SK-N-SH (cell line): ENCODE measurements at places on chromosomes 5 and 9.

GRCh38 chr9:69452110-69452782 is 127.2 kb downstream of the ENTREP1 start:
- no peak for DNase-seq
- no peaks in the 10 kb centered on the region; the same call in 1 of the 2 replicates for H3K4me1 ChIP-seq
- H3K27ac ChIP-seq: no peak overlapping the region
- H3K36me3 ChIP-seq: no peaks in the 10 kb centered on the region
- H3K4me3 ChIP-seq: no peak overlapping the region
- no peaks in the 10 kb centered on the region for H3K27me3 ChIP-seq

GRCh38 chr9:102178811-102179210 is 440.4 kb upstream of the GRIN3A start:
- H3K27ac ChIP-seq: no peak overlapping the region
- H3K36me3 ChIP-seq: no peaks in the 10 kb centered on the region
- DNase-seq: no peak
- H3K4me1 ChIP-seq: no peaks in the 10 kb centered on the region
- no peak overlapping the region for H3K4me3 ChIP-seq
- H3K27me3 ChIP-seq: no peaks in the 10 kb centered on the region

DNA sequence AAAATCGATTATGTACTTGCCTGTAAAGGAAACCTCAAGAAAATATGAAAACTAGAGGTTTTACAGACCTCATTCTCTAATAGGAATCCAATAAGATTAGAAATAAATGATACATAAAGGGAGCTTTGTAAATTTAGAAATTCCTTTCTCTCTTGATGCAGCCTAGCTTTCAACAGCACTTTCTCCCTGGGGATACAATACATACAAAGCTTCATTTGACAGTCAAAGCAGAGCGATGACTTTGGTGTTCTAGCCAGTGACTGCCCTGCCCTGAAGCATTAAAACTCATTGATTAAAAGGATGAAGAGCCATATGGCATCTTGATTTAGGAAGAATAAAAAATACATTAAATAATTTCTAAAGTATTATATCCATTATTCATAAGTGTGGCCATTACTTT is 46.3 kb upstream of the GLIS3 start:
- no peak for DNase-seq
- no peaks in the 10 kb centered on the region for H3K4me1 ChIP-seq
- H3K4me3 ChIP-seq: no peak overlapping the region
- no peak overlapping the region for H3K27ac ChIP-seq
- no peaks in the 10 kb centered on the region for H3K27me3 ChIP-seq

- H3K4me3 ChIP-seq: no peak overlapping the region
- H3K27ac ChIP-seq: no peak overlapping the region
- H3K4me1 ChIP-seq: no peaks in the 10 kb centered on the region
- DNase-seq: no peak
- H3K36me3 ChIP-seq: no peaks in the 10 kb centered on the region
- H3K27me3 ChIP-seq: no peaks in the 10 kb centered on the region
These were observed 435.7 kb downstream of the NFIB start for GRCh38 chr9:13878241-13878711.

- no peaks in the 10 kb centered on the region for H3K36me3 ChIP-seq
- H3K4me1 ChIP-seq: no peaks in the 10 kb centered on the region
- H3K27me3 ChIP-seq: peaks cover 74% of the 10 kb centered on the region
- H3K27ac ChIP-seq: no peak overlapping the region
- peak; percentile 57 for DNase-seq
These were observed 69.8 kb downstream of the MRPL36 start for GRCh38 chr5:1729641-1730486.

- no peak overlapping the region for H3K27ac ChIP-seq
- peaks cover 15% of the 10 kb centered on the region; the same call in 1 of the 2 replicates for H3K4me1 ChIP-seq
- DNase-seq: no peak
- no peak overlapping the region for H3K4me3 ChIP-seq
- no peaks in the 10 kb centered on the region for H3K36me3 ChIP-seq
These were observed 53.8 kb upstream of the RXRA start for GRCh38 chr9:134272302-134273023.

GRCh38 chr9:134641990-134642384 is 384 bp downstream of the COL5A1 start:
- H3K36me3 ChIP-seq: no peaks in the 10 kb centered on the region; the same call in 1 of the 2 replicates
- peak overlapping the region; percentile 85 for H3K4me3 ChIP-seq
- DNase-seq: peak; percentile 57
- peak overlapping the region; percentile 91 for H3K27ac ChIP-seq

DNA sequence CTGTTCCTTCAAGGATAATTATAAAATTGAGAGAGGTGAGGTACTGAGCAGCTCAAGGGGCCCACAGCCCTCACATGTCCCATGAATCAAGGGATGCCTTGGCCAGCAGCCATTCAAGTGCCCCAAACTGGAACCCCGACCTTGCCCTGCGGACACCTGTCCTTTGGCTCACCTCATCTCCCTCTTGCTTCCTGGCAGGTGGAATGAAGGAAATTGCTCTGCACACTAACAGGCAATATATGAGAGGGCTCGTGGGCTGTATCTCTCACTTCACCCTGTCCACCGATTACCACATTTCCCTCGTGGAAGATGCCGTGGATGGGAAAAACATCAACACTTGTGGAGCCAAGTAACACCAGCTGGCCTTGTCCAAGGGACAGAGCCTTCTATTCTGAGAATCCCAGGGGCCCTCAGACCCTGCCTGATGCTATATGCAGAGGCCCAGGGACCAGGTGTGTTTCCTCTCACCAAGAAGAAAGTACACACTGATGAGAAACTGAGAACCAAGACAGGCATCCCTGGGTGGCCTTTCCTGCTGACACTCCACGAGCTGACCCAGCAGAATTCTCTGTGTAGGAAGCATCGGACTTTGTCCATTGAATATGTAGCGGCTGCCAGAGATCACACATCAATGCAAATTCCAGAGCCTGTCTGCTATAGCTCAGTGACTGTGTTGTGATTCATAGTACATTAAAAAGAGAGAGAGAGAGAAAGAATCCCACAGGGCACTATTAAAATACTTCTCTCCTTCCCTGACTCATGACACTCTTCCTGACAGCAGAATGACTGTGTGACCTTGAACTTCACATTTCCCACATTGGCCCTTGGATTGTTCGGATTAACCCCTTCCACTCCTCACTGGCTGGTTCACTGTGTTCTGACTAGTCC is 92.6 kb downstream of the LIFR start:
- peak overlapping the region; percentile 92 for H3K27ac ChIP-seq
- peaks cover 13% of the 10 kb centered on the region; the same call in 1 of the 2 replicates for H3K4me1 ChIP-seq
- peak overlapping the region; percentile 6; the same call in 1 of the 2 replicates for H3K4me3 ChIP-seq
- no peak for DNase-seq
- no peaks in the 10 kb centered on the region for H3K36me3 ChIP-seq
- no peaks in the 10 kb centered on the region for H3K27me3 ChIP-seq

DNA sequence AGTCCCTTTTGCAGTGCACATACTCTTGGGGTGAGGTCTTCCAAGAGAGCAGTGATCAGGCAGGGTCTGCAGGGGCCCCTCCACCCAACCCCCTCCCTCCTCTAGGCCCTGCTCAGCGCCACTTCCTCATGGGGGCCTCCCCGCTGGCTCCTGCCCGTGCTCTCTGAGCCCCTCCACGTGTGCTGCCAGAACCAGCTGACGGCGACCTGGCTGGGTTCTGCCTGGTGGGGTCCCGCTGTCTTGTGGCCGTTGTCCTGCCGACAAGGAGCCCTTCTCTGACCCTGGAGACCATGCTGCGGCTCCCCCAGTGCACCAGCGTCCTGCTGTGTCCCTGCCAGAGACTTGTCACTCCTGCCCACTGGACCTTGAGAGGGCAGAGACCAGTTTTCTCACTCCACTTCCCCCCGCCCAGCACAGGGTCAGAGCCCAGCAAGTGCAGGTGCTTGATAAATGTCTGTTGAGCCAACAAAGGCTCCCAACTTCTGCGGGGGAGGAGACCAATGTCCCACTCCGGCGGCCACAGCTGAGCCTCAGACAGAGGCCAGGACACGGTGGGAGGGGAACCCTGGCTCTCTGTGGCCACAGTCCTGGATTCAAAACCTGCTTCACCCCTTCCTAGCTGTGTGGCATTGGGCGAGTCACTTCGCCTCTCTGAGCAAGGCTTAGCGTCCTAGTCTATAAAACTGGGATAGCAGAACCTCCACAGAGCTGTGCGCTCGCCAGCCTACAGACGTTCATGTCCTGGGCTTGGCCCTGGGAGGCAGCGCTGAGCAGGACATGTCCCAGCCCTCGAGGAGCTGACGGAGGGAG is 24.8 kb downstream of the SARDH start:
- no peak for DNase-seq
- H3K27me3 ChIP-seq: no peaks in the 10 kb centered on the region
- H3K4me3 ChIP-seq: no peak overlapping the region
- H3K4me1 ChIP-seq: peaks cover 33% of the 10 kb centered on the region
